ENCODE measurements at places on chromosomes 3 and 15.

- H3K36me3 ChIP-seq, result no peaks in the 10 kb centered on the region
- H3K27ac ChIP-seq, result no peak overlapping the region
- no peaks in the 10 kb centered on the region for H3K4me1 ChIP-seq
- peak; percentile 51 for DNase-seq
- no peak overlapping the region for H3K4me3 ChIP-seq
These were observed 32.4 kb downstream of the CDAN1 start for GRCh38 chr15:42704492-42704926.

DNA sequence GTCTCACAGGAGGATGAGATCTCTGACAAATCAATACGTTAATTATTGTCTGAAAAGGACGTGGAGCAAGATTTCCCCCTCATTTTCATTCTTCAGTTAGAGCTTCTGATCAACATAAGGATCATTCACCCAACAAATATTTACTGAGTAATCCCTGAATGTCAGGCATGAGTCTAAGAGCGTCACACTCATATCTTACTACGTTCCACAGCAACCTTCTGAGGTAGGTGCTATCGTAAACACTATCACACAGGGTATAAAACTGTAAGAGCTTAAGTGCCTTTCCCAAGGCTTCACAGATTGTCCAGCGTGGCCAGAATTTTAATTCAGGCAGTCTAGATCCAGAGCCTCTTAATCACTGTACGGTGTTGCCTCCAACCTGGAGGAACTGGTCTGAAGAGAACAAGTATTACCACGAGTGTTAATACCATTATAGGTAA, 10.6 kb upstream of the TM4SF1 start:
- no peaks in the 10 kb centered on the region for H3K4me1 ChIP-seq
- H3K4me3 ChIP-seq, result no peak overlapping the region
- DNase-seq, result no peak
- peaks cover 5% of the 10 kb centered on the region for H3K27me3 ChIP-seq
- H3K27ac ChIP-seq, result no peak overlapping the region

GRCh38 chr15:64572856-64573255, 112.5 kb downstream of the ZNF609 start:
- peaks cover 66% of the 10 kb centered on the region for H3K4me1 ChIP-seq
- DNase-seq, result no peak
- H3K4me3 ChIP-seq, result no peak overlapping the region
- peak overlapping the region; percentile 56 for H3K27ac ChIP-seq
- H3K27me3 ChIP-seq, result no peaks in the 10 kb centered on the region

DNA sequence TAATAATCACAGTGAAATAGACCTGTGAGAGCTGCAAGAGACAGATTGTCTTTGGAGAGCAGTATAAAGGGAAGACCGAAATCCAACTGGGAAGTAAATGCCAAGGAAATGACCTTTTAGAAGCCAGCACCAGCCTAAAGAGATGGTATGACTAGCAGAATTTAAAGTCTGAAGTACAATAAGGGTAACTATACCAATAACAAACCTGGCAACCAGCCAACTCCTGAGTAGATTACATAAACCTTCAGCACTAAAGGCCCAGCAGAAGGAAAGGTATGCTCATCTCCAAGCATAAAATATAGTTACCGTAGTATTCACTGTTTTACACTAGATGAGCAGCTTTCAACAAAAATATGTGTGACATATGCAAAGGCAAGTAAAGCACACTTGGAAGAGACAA, 155.1 kb upstream of the SATB1 start:
- H3K4me3 ChIP-seq, result no peak overlapping the region
- no peak overlapping the region for H3K27ac ChIP-seq
- H3K27me3 ChIP-seq, result no peaks in the 10 kb centered on the region
- H3K4me1 ChIP-seq, result peaks cover 11% of the 10 kb centered on the region
- no peaks in the 10 kb centered on the region for H3K36me3 ChIP-seq

DNA sequence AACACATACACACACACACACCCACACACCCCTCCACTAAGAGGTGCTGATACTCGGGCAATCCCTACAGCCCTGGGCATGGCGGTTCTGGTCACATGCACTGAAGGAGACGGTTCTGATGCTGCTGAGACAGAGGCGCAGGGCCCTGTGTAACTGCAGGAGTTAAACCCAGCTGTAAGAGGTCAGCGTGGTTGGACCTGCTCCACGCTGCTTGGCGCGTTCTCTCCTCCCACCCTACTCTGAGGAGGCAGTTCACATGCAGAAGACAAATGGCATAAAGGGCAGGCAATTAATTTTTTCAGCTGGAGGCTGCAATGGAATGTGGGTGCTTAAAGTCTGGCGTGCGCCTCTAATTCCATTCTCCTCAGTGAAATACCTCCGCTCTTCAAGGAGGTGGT, 35.2 kb downstream of the GRK7 start:
- H3K4me1 ChIP-seq, result peaks cover 61% of the 10 kb centered on the region
- no peaks in the 10 kb centered on the region for H3K27me3 ChIP-seq
- peak overlapping the region; percentile 94 for H3K27ac ChIP-seq
- no peak for DNase-seq
- H3K36me3 ChIP-seq, result no peaks in the 10 kb centered on the region

DNA sequence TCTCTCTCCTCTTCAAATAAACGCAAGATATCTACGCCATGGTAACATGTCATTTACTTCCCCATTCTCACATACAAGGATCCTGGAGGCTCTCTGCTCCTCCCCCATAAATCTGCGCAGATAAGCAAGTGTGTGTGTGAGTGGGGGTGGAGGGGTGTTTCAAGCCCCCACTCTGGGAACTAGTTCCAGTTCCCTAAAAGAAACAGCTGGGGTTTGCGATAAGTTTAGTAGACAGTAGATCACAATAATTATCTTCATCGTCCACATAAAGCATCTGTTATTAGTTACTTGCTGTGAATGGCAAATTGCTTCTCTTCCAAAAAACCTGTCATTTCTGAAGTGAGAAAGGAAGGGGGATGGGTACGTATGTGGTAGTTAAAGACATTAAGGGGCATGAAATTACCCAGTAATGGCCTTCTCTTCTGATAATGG, 79.8 kb downstream of the RBPMS2 start:
- H3K27ac ChIP-seq, result peak overlapping the region; percentile 58
- H3K4me1 ChIP-seq, result peaks cover 55% of the 10 kb centered on the region
- no peaks in the 10 kb centered on the region for H3K36me3 ChIP-seq
- H3K4me3 ChIP-seq, result no peak overlapping the region

DNA sequence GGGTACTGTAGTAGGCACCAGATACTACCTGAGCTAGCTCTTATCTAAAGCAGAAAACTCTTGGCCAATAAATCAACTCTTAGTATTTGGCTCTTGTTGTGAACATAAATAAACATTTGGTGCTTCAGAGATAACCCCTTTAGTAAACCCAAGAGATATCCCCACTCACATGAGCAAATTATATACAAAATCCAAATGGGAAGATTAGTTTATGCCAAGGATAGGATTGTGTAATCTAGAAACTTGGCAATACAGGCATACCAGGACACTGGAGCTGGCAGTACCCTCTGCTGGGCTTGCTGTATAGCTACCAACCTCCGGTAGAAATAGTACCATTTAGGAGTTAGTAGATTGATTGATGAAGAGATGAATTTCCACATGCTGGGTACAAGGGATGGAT, 127.0 kb downstream of the LIPC start:
- DNase-seq, result no peak
- H3K27me3 ChIP-seq, result no peaks in the 10 kb centered on the region
- H3K4me1 ChIP-seq, result no peaks in the 10 kb centered on the region
- no peaks in the 10 kb centered on the region for H3K36me3 ChIP-seq

- H3K4me1 ChIP-seq, result no peaks in the 10 kb centered on the region
- H3K4me3 ChIP-seq, result no peak overlapping the region
- DNase-seq, result no peak
- no peak overlapping the region for H3K27ac ChIP-seq
- no peaks in the 10 kb centered on the region for H3K36me3 ChIP-seq
These were observed 234.0 kb downstream of the KLF13 start for GRCh38 chr15:31560643-31561042.

GRCh38 chr15:92499731-92500530, 106.2 kb downstream of the ST8SIA2 start:
- DNase-seq, result no peak
- H3K36me3 ChIP-seq, result peaks cover 1% of the 10 kb centered on the region
- no peaks in the 10 kb centered on the region for H3K4me1 ChIP-seq
- no peak overlapping the region for H3K27ac ChIP-seq
- no peak overlapping the region for H3K4me3 ChIP-seq

DNA sequence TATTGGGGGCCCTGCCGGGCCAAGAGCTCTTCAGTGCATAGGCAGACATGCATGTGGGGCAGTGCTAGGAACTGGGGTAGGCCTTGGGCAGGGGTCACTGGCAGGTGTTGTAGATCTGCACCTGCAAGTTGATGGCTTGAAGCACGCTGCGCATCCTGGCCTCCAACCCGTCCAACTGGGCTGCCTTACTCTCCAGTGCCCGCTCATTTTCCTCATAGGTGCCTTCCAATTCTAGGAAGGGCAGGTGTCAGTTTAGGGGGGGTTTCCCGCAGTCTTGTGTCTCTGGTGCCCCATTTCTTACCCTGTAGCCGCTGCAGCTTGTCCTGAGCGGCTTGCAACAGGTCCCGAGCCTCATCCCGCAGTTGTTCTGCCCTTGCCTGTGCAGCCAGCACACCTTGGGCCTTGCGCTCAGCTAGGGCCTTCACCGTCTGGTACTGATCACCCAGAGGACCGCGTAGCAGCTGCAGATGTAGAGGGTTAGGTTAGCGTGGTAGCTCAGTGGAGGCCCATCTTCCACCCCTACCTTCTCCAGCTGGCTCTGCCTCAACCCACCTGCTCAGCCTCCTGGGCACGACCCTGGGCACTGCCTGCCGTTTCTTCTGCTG, 611 bp upstream of the USP19 start:
- peak overlapping the region; percentile 89 for H3K4me3 ChIP-seq
- peaks cover 33% of the 10 kb centered on the region for H3K4me1 ChIP-seq
- no peaks in the 10 kb centered on the region for H3K36me3 ChIP-seq
- H3K27ac ChIP-seq, result peak overlapping the region; percentile 92
- no peak for DNase-seq
- H3K27me3 ChIP-seq, result no peaks in the 10 kb centered on the region

GRCh38 chr3:132726341-132726823, 4.2 kb upstream of the NPHP3 start:
- no peaks in the 10 kb centered on the region for H3K36me3 ChIP-seq
- DNase-seq, result no peak
- H3K4me3 ChIP-seq, result no peak overlapping the region
- H3K27me3 ChIP-seq, result peaks cover 2% of the 10 kb centered on the region

DNA sequence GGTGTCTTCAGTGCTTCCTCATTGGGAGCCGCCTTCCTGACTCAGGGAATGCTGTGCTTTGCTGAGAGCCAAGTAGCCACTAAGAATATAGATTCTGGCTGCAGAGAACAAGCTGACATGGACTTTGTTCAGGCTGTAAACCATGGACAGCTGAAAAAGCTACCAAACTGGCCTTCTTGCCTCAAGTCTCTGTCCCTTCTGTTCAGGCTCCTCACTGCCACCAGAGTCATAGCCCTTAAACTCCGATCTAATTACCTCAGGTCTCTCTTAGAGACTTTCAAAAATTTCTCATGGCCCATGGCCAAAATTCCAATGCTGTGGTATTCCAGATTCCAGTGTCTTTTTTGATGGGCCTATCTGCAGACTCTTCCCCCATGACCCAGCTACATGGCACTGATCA, 19.4 kb upstream of the PTX3 start:
- no peaks in the 10 kb centered on the region for H3K27me3 ChIP-seq
- H3K27ac ChIP-seq, result no peak overlapping the region
- no peaks in the 10 kb centered on the region for H3K4me1 ChIP-seq
- H3K4me3 ChIP-seq, result no peak overlapping the region

- H3K27me3 ChIP-seq, result no peaks in the 10 kb centered on the region
- no peak for DNase-seq
- peaks cover 2% of the 10 kb centered on the region for H3K4me1 ChIP-seq
- no peak overlapping the region for H3K27ac ChIP-seq
- no peak overlapping the region for H3K4me3 ChIP-seq
- H3K36me3 ChIP-seq, result no peaks in the 10 kb centered on the region
These were observed 198.5 kb upstream of the GADL1 start for GRCh38 chr3:31092748-31093589.

GRCh38 chr3:179658606-179659005, 5.8 kb downstream of the USP13 start:
- no peak overlapping the region for H3K27ac ChIP-seq
- H3K4me3 ChIP-seq, result no peak overlapping the region
- H3K27me3 ChIP-seq, result no peaks in the 10 kb centered on the region
- H3K4me1 ChIP-seq, result peaks cover 41% of the 10 kb centered on the region
- H3K36me3 ChIP-seq, result peaks cover 2% of the 10 kb centered on the region

DNA sequence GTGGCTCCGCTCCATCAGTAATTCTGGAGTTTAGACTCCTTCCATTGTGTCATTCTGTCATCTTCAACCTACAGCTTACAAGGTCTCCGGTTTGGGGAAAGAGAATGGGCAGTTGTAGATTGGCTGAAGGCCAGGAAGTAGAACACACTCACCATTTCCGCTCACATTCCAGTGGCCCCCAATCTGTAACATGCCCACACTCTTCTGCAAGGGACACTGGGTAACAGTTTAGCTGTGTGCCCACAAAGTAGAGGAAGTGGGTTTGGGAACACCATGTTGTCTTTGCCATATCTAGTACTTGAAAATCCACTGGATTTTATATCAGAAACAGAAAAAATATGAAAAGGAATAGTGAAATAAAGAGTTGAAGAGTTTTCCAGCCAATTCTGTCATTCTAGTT, 153.5 kb downstream of the SV2B start:
- H3K36me3 ChIP-seq, result no peaks in the 10 kb centered on the region
- H3K4me1 ChIP-seq, result peaks cover 6% of the 10 kb centered on the region
- no peak overlapping the region for H3K27ac ChIP-seq
- peaks cover 38% of the 10 kb centered on the region for H3K27me3 ChIP-seq

GRCh38 chr3:117252208-117252607, 542.6 kb downstream of the TUSC7 start:
- no peaks in the 10 kb centered on the region for H3K36me3 ChIP-seq
- no peak overlapping the region for H3K27ac ChIP-seq
- no peaks in the 10 kb centered on the region for H3K27me3 ChIP-seq
- no peak overlapping the region for H3K4me3 ChIP-seq
- H3K4me1 ChIP-seq, result no peaks in the 10 kb centered on the region

DNA sequence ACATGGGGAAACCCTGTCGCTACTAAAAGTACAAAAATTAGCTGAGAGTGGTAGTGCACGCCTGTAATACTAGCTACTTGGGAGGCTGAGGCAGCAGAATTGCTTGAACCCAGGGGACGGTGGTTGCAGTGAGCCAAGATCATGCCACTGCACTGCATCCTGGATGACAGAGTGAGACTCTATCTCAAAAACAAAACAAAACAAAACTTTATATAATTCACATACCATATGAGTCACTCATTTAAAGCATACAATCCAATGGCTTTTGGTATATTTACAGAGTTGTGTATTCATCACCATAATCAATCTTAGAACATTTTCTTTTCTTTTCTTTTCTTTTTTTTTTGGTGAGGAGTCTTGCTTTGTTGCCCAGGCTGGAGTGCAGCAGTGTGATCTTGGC, 8.7 kb downstream of the PXK start:
- no peaks in the 10 kb centered on the region for H3K27me3 ChIP-seq
- H3K4me1 ChIP-seq, result peaks cover 12% of the 10 kb centered on the region
- peaks cover 38% of the 10 kb centered on the region for H3K36me3 ChIP-seq
- no peak overlapping the region for H3K4me3 ChIP-seq
- no peak overlapping the region for H3K27ac ChIP-seq

- no peaks in the 10 kb centered on the region for H3K4me1 ChIP-seq
- no peak overlapping the region for H3K27ac ChIP-seq
- no peaks in the 10 kb centered on the region for H3K27me3 ChIP-seq
These were observed 87.6 kb downstream of the LRIG1 start for GRCh38 chr3:66413151-66413751.

All from naive thymus-derived CD8-positive, alpha-beta T cell (primary cell).